Activated CD4-positive, alpha-beta T cell treated with anti-CD3 and anti-CD28 coated beads, Interleukin-2, amount 50 U/mL, for 16 hours (primary cell): ENCODE measurements at places on chromosomes 13 and 19.
A peak's percentile ranks its signal among the peaks of the same experiment; 100 is the strongest.

DNA sequence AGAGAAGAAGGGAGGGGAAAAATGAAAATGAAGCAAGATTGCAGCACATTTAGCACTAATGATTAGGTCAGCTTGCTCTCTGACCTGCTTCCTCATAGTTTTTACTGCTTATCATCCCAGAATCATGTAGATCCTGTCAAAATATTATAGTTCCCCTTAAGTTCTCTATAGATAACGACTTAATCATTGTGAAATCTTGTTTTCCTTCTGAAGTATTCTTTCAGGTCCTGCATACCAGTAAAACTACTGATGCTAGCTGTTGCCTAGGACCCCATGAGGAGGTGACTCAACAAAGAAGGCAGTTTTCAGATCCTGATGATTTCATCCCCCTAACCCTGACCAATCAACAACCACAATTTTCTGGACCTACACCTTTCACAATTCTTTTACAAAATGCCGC is 1131.7 kb downstream of the SLITRK5 start:
- DNase-seq = no peak

DNA sequence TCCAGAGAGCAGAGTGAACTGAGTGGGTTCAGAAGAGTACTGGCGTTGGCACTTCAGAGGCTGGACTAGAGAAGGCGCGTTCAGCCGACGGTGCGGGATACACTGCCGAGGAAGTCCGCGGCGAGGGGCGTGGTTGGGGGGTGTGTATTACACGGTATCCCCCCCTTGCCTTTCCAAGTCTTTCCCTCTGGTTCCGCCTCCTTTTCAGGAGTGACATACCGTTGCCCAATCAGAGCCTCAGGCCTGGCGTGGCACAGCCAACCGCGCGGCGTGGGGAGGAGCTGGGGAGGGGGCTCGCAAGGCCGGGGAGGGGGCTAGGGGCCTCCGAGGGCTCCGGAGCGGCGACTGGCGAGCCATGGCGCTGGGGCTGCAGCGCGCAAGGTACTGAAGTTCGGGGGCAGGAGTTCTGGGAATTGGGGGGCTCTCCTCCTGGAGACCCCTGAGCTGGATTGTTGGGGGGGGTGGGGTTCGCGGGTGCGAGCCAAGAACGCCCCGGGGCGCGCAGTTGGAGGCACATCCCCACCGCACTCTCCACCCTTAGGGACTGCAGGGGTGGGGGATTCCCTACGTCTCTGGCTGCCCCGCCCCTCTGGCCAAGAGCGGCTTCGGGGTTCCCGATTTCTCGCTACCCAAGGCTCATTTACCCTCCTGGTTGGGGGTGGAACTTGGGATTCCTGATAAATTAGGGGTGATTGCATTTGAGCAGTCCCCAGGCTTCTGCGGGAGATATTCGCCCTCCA is at the start of gene HIF3A:
Gene HIF3A (plus strand): TSS at position 321 of the 740 bp plus-strand sequence. CDS start 35 bp downstream, at position 356.
- DNase-seq = no peak

DNA sequence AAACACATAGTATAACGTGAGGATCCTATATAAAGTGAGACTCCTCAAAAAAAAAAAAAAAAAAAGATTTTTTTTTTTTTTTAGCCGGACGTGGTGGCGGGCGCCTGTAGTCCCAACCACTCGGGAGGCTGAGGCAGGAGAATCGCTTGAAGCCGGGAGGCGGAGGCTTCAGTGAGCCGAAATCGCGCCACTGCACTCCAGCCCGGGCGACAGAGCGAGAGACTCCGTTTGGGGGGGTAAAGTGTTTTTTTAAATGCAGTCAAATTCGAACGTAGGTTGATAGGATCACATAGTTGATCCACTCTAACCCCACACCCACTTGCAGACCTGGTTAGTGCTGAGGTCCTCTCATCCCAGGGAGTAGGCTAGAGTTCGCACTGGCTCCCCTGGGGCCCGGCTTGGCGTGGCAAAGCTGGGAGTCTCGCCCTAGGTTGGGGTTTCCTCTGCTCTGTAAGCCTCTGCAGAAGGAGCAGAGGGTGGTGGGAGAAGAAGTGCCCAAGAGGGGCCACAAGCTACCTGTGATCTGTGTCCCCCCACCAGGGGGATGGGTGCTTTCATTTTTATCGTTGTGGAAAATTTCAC is 6.5 kb downstream of the RNF225 start:
- no peak for DNase-seq

GRCh38 chr19:16612636-16613035 is 15.4 kb downstream of the MED26 start:
- no peak for DNase-seq

DNA sequence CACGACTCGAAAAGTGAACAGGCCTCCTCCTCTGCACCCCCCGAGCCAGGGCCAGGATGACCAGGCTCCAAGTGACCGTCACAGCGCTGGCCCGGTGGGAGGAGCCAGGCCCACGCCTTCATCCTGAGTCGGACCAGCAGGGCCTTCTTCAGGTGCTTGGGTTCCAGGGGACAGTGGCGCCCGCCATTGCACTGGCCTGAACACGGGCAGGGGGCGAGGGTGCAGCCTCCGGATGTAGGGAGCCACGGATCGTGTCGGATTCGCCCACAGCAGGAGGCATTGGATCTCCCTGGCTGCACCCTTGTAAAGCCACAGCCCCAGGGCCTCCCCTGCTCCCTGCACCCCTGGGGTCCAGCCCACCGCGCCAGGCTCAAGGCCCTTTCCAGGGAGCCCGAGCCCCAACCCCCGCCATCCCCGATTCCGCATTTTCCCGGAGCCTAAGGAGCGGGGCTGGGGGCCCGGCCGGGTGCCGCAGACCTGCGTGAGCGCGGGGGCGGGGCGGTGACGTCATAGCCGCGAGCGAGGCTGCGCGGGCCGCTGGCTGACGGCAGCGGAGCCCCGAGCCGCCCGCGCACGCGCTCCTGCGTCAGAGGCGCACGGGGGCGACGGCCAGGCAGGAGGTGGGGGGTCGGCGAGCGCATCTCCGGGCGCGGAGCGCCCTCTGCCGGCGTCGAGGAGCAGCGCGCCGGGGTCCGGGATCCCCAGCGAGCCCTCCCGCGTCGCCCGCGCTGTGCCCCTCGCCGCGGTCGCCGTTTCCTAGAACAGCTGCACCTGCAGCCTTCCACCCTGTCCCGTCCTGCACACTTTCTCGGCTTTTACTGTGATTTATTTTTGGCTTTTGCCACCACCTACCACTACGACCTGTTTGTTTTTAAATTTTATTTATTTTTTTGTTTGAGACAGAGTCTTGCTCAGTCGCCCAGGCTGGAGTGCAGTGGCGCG is 1.5 kb upstream of the ATP5F1D start:
- peak; percentile 93 for DNase-seq

DNA sequence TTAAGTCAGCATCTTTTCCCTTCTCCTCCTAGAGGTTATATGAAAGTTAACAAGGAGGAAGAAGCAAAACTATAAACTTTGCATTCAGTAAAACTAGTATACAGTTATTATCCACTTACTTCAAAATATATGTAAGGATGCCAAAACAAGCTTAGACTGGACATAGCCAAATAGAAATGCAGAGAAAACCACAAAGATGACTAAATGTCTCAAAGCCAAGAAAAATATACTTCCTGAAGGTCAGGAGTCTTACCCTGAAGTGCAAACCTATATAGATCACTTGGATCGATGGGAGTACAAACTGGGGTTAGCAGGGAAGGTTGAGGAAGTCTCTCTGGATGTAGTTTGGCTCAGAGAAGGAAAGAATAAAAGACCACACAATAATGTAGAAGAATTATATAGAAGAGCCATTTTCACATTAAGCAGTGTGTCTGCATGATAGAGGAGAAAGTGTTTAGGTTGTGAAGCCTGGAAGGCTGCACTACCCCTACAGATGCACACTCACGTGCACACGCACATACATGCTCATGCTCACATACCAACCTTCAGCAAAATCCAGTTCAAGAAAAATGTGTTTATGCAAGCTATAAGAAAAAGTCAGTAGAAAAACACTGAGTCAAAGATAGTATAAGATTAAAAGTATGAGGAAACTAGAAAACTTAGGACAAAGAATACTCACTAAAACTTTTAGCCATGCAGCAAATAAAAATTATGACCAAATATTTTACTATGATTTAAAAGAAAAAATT is 112.1 kb upstream of the RXFP2 start:
- no peak for DNase-seq

- no peak for DNase-seq
These were observed 17.0 kb upstream of the ONECUT3 start for GRCh38 chr19:1736280-1736679.

- peak; percentile 88 for DNase-seq
These were observed 4.6 kb downstream of the POP4 start for GRCh38 chr19:29610574-29611271.

DNA sequence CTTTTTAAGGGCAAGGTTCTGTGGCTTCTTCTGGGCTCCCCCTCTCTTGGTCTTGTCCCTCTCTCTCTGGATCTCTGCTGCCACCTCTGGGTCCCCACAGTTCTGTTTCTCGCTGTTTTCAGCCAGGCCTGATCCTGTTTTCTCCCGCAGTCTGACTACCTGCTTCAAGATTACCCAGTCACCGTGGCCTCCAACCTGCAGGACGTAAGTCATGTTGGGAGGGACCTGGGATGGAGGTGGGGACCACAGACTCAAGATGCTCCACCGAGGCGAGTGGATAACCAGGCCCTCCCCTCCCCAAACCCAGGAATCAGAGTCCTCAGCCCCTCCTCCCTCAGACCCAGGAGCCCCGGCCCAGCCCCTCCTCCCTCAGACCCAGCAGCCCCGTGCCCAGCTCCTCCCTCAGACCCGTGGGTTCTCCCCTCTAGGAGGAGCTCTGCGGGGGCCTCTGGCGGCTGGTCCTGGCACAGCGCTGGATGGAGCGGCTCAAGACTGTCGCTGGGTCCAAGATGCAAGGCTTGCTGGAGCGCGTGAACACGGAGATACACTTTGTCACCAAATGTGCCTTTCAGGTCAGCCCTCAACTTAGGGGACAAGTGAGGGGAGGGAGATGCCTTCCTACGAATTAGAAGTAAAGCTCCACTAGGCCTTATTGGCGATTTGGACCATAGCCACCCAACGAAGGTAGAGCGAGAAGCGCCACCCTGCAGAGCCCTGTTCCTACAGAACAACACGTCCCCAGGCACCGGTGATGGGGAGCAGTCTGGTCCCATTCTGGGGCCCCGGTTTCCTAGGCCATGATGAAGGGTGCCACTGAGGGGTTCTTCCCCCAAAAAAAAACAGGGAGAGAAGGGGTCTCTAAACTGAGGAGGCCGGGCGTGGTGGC is 2.2 kb downstream of the FLT3LG start:
- peak; percentile 86 for DNase-seq

DNA sequence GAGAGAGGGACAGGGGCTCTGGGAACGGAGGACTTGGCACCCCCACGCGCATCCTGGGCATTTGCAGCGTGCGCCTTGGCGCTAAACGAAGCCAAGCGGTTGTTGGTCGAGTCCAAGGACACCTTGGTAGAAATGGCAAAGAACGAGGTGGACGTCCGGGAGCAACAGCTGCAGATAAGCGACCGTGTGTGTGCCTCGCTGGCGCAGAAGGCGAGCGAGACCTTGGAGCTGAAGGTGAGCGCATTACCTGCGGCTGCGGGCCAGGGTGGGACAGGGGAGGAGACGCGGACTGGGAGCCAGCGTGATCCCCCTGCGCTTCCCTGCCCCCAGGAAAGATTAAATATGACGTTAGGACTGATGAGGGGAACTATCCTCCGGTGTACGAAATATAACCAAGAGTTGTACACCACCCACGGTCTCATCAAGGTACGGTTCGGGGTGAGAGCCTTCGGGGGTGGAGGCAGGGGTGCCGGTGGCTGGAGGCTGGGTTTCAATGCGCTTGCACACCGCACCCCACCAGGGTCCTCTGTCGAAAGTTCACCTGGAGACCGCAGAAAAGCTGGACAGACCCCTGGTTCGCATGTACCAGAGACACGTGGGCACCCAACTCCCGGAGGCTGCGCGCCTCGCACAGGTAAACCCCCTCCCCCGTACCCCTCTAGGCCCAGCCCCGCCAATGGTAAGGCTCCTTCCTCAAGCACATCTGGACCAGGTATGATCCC is 27.8 kb upstream of the CASP14 start:
- no peak for DNase-seq

GRCh38 chr13:81929988-81930387 is 1589.1 kb upstream of the SPRY2 start:
- no peak for DNase-seq

DNA sequence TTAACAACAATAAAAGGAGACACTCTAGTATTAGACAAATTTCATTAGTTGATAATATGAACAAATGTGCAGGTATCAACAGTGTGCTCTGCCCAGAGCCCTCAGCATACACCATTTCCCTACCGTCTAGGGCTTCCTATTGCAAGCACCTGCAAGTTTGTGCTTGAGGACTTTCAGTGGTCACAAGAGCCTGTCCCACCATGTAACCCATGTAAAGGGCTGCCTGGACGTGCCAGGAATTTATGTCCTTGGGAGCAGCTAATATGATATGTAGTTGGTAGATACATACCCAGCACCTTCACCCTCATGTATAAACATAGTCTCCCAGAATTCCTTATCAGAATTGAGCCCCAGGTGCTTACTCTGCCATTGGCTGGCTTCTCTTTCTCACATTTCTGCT is 128.0 kb downstream of the UFM1 start:
- no peak for DNase-seq

GRCh38 chr13:63542770-63543169 is 2127.1 kb upstream of the PCDH20 start:
- DNase-seq = no peak

GRCh38 chr19:6109947-6110346 is 353 bp downstream of the RFX2 start:
- no peak for DNase-seq

- no peak for DNase-seq
These were observed 62.8 kb downstream of the DNAJC15 start for GRCh38 chr13:43086181-43086580.

- peak; percentile 95 for DNase-seq
These were observed 10.0 kb downstream of the ARHGAP45 start for GRCh38 chr19:1076951-1077350.

DNA sequence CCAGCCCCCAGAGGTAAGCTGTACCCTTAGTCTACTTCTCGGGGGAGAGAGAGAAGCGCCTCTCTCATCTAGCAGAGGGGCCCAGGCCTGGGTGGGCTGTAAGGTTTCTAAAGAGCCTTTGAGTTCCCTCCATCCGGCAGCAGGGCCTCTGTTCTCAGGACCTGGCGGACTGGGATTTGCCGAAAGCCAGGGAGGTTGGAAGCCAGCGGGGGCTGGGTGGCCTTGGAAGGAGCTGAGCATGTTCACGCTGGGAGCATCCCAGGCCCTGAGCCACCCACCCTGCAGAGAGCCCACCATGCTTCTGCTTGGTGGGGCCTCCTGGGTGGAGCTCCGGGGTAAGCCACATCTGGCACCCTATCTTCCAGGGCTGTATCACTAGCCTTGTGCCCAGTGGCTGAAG is 7.8 kb downstream of the SLC7A10 start:
- no peak for DNase-seq

- DNase-seq = peak; percentile 66
These were observed 1.3 kb upstream of the FFAR1 start for GRCh38 chr19:35346193-35347052.

- DNase-seq = no peak
These were observed 32.8 kb downstream of the MYO9B start for GRCh38 chr19:17108453-17108784.

DNA sequence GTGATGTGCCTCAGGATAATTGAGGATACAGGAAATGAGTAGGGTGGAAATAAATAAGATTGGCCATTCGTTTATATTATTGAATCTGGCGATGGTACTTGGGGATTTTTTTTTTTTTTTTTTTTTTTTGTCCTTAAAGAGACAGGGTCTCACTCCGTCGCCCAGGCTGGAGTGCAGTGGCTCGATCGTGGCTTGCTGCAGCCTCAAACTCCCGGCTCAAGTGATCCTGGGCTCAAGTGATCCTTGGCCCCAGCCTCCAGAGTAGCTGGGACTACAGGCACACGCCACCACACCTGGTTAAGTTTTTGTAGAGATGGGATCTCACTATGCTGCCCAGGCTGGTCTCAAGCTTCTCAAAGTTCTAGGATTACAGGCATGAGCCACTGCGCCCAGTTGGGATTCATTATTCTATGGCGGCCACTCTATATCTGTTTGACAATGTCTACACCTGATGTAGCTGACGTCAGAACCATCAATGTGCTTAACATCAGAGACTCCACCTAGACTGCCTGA is 2.7 kb upstream of the MAMSTR start:
- no peak for DNase-seq
